ENCODE measurements at places on chromosomes 11 and 22.

DNA sequence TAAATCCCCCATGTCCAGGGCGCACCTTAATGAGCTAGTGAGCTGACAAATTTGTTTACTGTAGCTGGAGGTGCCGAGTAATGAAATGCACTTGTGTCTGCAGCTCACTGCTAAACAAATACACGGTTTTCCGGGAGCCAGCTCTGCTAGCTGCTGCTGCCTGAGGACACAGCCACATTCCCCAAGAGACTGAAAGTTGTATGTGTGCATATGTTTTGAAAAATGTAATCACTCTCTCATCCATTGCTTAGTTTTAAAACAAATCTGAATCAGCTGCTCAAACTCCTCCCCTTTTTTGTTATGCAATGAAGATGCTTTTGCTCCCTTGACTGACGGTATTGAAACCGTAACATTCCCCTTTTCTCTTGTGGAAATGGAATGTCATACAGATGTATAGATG, 62.4 kb upstream of the NNMT start:
- no peak for DNase-seq

- no peak for DNase-seq
Observed at GRCh38 chr11:64229090-64229743, 1.1 kb upstream of the DNAJC4 start.

- peak; percentile 49 for DNase-seq
Observed at GRCh38 chr22:36280379-36280778, 27.4 kb downstream of the APOL1 start.

DNA sequence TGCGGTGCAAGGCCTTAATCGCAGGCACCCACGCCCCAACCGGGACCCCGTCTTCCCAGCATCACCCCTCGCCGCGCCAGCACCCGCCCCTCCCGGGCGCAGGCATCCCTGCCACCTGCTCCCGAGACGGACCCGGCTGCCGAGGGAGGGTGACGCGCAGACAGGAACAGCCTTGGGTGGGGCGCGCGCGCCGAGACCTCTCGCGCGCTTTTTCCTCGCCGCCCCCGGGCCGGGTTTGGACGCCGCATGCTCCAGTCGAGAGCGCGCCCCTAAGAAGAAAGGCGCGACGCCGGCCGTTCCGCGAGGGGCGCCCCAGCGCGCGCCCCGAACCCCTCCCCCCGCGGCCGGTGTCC, 504 bp downstream of the CFL1 start:
- DNase-seq: no peak

DNA sequence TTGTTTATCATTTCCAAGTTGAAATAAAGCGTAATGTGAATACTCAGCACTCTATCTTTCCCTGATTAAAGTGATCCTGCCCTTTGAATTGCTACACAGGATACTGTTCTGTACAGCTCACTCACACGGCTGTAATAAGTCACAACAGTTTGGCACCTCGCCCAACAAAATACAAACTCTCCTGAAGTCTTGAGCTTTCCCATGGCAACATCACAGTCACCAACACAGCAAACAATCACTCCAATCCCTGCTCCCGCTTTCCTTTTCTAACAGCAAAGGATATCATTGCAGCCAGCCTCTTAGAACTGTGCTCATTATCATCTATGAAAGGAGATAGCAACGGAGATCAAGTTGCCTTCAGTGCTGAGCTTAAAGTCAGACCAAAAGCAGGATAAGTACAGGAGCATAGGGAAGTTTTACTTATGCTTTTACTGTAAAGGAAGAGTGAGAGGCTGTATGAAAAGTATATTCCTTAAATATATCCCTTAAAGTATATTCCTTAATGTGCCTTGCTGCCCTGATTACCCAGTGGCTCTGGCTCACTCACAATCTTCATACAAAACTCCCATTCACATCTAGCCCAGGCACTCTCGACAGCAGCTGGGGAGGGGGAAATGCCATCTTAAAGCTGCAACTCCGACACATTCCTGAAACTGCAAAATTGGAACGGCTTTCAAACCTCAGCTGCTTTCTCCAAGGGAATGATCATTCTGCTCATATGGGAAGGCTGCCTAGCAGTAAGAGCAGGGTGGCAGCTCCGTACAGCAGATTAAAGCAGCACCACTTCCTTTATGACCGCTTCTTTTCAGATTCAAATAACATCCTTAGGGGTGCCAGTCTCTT, 35.8 kb downstream of the MAML2 start:
- peak; percentile 99 for DNase-seq

- DNase-seq: no peak
Observed at GRCh38 chr11:75615751-75616150, 53.1 kb downstream of the MAP6 start.

- peak; percentile 65 for DNase-seq
Observed at GRCh38 chr22:50498322-50498890, 9.1 kb downstream of the LMF2 start.

DNA sequence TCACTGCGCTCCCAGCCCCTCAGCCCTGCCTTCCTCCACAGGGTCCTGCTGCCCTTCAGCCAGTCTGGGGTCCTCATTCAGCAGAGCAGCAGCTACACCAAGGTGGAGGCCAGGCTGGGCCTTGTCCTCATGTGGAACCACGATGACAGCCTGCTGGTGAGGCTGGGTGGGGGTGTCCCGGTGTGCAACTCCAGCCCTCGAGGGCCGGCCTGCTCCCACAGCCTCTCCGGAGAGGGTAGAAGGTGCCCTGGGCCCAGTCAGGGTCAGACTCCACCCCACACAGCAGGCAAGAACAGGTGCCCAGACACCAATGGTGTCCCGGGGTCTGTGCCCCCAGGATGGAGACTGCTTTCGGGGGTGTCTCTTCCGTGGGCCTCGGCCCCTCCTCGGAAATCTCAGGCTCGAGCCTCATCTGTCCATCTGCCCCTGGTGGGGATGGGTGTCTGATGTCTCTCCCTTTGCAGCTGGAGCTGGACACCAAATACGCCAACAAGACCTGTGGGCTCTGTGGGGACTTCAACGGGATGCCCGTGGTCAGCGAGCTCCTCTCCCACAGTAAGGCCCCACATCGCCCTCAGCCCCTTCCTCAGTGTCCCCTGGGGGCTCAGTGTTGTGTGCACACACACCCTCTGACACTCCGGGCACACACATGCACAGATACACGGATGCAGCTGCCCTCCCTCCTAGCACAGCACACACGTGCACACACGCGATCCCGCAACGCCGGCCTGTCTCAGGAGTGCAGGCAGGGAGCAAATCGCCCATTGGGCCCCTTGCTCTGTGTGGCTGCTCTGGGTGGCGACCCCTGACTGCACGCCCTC, 4.9 kb downstream of the MUC5AC start:
- DNase-seq: no peak

DNA sequence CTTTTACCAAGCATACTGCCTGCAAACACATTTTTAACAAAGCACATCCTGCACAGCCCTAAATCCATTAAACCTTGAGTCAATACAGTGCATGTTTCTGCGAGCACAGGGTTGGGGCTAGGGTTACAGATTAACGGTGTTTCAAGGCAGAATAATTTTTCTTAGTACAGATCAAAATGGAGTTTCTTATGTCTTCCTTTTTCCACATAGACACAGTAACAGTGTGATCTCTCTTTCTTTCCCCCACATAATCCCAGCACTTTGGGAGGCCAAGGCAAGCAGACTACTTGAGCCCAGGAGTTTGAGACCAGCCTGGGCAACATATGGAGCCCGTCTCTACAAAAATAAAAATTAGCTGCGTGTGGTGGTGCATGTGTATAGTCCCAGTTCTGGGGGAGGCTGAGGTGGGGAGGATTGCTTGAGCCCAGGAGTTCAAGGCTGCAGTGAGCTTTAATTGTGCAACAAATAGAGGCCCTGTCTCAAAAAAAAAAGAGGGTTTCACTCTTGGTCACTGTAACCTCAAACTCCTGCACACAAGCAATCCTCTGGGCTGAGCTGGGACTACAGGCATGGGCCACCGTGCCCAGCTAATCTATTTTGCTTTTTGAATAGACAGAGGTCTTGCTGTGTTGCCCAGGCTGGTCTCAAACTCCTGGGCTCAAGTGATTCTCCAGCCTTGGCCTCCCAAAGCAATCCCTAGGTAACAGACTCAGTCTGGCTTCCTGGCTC, 19.7 kb upstream of the SLC3A2 start:
- no peak for DNase-seq

- DNase-seq: no peak
Observed at GRCh38 chr11:76889411-76889975, 28.8 kb downstream of the ACER3 start.

GRCh38 chr11:93274851-93275250, 55.7 kb upstream of the DEUP1 start:
- DNase-seq: no peak

DNA sequence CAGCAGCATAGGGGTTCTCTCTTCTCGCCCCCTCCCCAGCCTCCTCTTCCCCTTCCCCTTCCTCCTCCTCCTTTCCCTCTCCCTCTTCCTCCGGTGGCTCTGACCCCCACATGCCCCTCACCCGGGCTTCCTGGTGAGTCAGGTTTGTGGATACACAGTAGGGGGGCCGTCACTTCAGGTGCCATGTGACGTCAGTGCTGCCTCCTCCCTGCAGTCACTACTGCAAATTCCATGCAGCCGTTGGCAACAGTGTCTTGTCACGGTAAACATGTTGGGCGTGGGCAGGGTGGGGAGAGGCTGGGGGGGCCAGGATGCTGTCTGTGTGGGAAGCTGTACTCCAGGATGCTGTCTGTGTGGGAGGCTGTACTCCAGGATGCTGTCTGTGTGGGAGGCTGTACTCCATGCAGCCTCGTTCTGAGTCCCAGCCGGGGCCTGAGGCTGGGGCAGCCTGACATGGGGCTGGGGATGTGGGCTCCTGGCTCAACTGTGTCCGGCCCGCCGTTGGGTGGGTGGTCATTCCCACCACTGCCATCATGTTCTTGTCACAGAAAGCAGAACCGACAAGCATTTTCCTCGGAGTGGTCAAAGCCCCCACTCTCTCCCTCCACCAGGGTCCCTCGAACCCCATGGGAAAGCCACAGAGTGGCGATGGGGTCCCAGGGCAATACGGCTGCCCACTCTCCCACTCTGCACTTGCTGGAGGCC, 2.4 kb upstream of the MUC2 start:
- peak; percentile 26 for DNase-seq

GRCh38 chr11:74288911-74289310, 22.5 kb downstream of the P4HA3 start:
- no peak for DNase-seq

GRCh38 chr11:59223177-59223576, 10.4 kb upstream of the MPEG1 start:
- DNase-seq: no peak

GRCh38 chr11:95267601-95268213, 36.7 kb upstream of the SESN3 start:
- DNase-seq: no peak

DNA sequence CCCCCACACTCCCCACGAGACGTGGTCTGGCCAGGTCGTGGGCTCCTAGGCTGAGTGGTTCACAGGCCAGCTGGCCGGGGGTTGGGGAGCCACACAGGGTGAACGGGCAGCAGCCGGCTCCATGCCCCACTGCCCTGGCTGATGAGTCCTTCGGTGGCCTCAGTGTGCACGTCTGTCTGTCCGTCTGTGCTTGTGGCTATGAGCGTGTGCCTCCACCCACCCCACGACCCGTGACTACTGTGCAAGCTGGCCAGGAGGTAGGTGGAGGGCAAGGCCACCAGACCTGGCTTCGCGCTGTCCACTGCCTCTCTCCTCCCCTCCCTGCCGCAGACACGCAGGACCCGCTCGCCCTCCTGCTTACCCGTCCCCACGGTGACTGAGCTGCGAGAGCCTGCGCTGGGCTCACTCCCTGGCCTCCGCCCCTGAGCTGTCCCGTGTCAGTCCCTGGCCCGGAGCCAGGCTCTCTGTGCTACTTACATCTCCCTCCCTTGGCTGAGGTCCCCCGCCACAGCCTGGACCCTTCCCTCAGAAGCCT, 14.1 kb downstream of the CSDC2 start:
- DNase-seq: no peak

- peak; percentile 47 for DNase-seq
Observed at GRCh38 chr22:27267145-27267544, 534.4 kb downstream of the MN1 start.

GRCh38 chr11:88507771-88508417, 170.4 kb upstream of the CTSC start:
- DNase-seq: peak; percentile 20

GRCh38 chr11:118171269-118172062, 5.0 kb downstream of the SCN2B start:
- DNase-seq: peak; percentile 56

- no peak for DNase-seq
Observed at GRCh38 chr11:92595052-92595451, 370.4 kb downstream of the FAT3 start.

DNA sequence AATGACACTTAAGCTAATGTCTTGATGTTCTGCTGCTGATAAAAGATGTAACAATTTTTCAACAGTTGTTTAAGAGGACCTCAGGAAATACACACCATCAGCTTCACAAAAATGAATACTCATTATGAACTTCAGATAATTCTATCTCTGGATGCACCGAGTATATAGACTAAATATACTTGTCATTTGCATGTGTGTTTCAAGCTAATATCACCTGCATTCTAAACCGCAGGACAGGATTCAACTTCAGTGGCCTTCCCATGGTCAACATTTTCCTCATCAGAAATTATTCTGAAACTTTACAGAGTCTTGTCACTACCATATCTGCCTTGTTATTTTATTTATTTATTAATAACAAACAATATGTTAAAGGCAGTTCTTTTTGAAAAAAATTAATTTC, 717.0 kb upstream of the CCDC179 start:
- no peak for DNase-seq

GRCh38 chr22:50711446-50712340, 26.3 kb upstream of the ACR start:
- DNase-seq: no peak

GRCh38 chr11:80519596-80520506, 1079.0 kb upstream of the TENM4 start:
- no peak for DNase-seq

Measured in EH (cell line).